AG08395 (cell line): ENCODE measurements at places on chromosomes 4 and X.

GRCh38 chrX:130895299-130895698, 7.7 kb downstream of the ENOX2 start:
- no peak for DNase-seq

GRCh38 chr4:17664755-17665154, 50.3 kb downstream of the MED28 start:
- DNase-seq: no peak

DNA sequence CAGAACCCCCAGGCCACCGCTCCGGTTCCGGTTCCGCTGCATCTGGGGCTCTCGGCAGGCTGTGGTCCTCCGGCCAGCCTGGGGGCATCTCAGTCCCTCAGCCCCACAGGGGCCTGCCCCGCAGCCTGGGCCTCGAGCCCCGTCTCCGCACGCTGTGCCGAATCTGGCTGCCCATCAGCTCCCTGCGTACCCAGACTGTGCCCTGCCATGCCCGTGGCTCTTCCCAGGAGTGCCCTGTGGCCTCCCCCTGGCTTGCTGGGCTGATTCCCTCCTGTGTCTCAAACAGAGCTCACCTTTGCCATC, 830 bp upstream of the MSANTD1 start:
- no peak for DNase-seq

DNA sequence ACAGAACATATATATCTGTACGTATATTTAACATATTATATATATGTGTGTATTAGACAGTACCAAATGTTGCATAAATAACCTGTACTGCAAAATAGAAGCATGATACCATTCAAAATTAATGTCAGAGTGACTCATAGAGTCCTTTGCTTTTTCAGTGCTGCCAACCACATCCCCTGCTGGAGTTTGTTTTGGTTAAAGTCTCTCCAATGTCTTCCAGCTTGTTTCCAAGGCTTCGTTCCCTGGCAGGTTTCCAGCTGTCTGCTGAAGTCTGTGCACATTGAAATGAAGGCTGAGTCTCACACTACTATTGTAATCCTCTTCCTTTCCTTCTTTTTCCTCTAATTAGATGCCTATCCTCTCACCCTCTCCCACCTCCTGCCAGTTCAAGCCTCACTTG, 14.9 kb downstream of the NRK start:
- DNase-seq: no peak

DNA sequence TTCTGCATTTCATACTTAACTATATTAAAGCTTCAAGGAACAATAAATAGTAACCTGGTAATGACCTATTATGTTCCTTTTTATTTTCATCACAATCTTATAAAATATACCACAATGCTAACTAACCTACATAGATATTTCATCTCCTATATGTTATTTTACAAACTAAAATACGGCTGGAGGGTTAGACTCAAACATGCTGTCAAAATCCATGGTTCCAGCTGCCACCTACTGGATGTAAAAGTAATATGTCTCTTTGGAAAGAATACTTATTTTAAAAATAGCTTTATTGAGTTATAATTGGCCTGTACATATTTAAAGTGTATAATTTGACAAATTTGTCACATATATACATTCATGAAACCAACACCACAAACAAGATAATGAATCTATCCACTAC, 15.0 kb downstream of the RGN start:
- DNase-seq: peak; percentile 24

- no peak for DNase-seq
Measured at GRCh38 chr4:153019906-153020305, 83.8 kb downstream of the FHDC1 start.

DNA sequence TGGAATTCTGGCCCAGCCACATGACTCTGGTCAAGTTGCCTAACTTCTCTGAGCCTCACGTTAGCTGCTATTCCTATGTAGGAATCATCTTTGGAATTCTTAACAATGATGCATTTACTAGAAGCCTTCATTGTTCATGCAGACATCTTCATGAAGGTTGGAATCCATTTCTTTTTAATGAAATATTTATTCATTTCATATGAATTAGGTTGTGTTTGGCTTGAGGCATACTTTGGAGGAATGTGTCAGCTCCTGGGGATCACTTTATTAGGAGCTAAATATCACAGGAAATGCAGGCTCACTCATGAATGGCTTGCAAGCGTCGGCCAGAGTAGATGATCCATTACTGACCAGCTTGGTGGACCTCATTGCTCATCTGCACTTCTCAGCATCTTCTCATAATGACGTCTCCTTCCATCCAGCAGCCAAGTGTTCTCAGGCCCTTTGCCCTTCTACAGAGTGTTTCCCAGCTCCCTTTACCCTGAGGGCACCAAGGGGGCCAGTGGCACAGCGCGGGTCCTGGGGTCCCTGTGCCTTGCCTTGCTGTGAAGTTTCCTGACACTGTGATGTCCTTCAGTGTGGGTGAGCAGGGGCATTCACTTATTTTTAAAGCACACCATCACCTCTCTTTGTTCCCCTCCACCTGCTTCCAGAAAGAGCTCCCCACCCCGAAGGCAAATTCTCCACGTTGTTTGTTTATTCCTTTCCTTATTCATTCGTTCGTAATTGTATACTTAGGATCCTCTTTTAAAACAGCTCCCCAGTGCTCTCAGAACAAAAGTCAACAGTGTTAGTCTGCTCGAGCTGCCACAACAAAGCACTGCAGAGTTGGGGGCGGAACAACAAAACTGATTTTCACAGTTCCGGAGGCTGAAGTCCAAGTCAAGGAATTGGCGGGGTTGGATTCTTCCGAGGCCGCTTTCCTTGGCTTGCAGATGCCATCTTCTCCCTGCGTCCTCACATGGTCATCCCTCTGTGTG, 106.8 kb downstream of the STK32B start:
- peak; percentile 50 for DNase-seq
